ENCODE measurements at places on chromosomes 1 and 21. TPM values are rescaled to one million over a fixed set of nuclear protein-coding genes. Genes with fewer than 3 reads are reported as not detected.

CFAP141 gene
- not detected for polyA plus RNA-seq

IL20 gene
- not detected for polyA plus RNA-seq

FOXD2 gene
- 0.53 TPM for polyA plus RNA-seq

ADGRL4 gene
- polyA plus RNA-seq: not detected

LGR6 gene
- 0.12 TPM for polyA plus RNA-seq

A3GALT2 gene
- not detected for polyA plus RNA-seq

LAMC1 gene
- polyA plus RNA-seq: not detected

C1orf210 gene
- not detected for polyA plus RNA-seq

SMPDL3B gene
- polyA plus RNA-seq: 1.1 TPM

CDCA8 gene
- polyA plus RNA-seq: 81.7 TPM

SPATA46 gene
- not detected for polyA plus RNA-seq

TTC34 gene
- 0.09 TPM for polyA plus RNA-seq

CR1 gene
- 0.20 TPM for polyA plus RNA-seq

CDK11A gene
- 67.0 TPM for polyA plus RNA-seq

STIL gene
- 31.3 TPM for polyA plus RNA-seq

ZNF648 gene
- 0.11 TPM for polyA plus RNA-seq

- DNase-seq: no peak
Measured at GRCh38 chr1:94273111-94273510, 35.7 kb upstream of the ARHGAP29 start.

DNA sequence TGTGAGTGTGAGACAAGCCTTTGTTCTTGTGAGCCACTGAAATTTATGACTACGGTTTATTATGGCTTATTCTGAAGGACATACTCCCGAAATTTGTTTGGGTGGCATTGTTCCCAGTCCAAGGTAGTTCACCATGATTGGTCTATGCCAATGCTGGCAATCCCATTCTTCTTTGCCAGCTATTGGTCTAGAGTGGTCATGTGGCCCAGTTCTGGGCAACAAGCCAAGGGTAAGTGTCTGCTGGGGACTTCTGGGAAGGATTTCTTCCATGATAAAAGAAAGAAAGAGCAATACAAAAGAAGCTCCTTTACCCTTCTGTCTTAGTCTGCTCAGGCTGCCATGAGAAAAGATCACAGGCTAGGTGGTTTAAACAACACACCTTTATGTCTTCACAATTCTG is 201.6 kb downstream of the SLC35F3 start:
- DNase-seq: no peak

DNA sequence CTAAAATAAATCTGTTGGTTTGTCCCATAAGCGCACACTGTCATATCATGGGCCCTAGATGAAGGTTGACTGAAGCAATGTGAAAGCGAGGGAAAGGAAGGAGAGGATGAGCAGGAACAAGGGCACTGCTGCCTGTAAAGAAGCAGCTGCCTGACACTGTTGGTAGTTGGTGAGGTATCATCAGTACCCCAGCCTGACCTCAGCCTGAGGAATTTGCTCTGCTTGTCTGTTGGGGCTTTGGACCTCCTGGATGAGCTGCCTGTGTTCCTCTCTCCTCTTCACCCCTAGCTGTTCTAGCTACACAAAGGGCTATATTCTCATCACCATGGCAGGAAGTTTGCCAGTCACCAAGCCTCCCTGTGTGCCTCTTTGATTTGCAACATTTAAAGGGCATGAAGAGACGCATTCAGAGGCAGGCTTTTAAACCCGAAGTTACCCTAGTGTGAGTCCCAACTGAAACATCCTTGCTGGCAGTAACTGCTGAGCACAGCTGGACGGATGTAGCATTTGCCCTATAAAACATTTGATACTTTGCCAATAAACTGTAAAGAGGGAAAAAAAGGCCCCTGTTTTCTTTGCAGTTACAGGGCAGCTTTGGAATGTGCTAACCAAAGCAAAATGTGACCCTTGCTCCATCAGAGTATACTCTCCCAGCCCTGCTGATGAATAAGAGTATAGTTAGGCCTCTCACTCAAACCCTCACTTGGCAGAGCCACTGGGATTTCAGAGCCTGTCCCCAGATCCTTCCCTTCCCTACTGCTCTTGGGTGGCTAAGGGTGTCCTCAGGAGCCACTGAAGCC is 22.2 kb upstream of the SPATA6 start:
- no peak for DNase-seq

- DNase-seq: no peak
Measured at GRCh38 chr1:35590476-35591040, 17.4 kb downstream of the TFAP2E start.

GRCh38 chr1:30043731-30044408 is 679.5 kb downstream of the MATN1 start:
- no peak for DNase-seq

- no peak for DNase-seq
Measured at GRCh38 chr21:41562101-41563000, 54.4 kb upstream of the TMPRSS2 start.

- DNase-seq: peak; percentile 54
Measured at GRCh38 chr1:16133007-16133961, 22.6 kb downstream of the EPHA2 start.

- no peak for DNase-seq
Measured at GRCh38 chr1:204652497-204652896, 33.0 kb downstream of the LRRN2 start.

- DNase-seq: no peak
Measured at GRCh38 chr1:18927082-18927653, 24.8 kb upstream of the ALDH4A1 start.

DNA sequence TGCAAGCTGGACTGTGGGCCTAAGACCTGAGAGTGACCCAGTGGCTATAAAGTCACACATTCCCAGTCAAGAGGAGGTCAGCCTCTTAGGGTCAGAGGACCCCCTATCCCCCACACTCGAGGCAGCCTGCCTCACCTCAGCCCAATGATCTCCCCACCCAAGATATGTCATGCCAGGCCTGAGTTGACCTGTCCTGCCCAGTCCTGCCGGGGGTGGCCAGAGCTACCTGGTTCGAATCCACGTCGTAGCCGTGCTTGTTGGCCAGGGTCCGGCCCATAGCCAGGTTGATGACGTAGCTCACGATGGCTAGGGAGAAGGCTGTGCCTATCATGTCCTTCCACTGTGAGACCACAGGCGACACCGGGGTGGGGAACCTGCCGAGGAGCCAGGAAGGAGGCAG is 15.6 kb downstream of the SLC26A9 start:
- DNase-seq: no peak

GRCh38 chr1:55724551-55725325 is 509.6 kb upstream of the USP24 start:
- DNase-seq: no peak

- DNase-seq: no peak
Measured at GRCh38 chr1:51070011-51070410, 32.0 kb upstream of the C1orf185 start.

DNA sequence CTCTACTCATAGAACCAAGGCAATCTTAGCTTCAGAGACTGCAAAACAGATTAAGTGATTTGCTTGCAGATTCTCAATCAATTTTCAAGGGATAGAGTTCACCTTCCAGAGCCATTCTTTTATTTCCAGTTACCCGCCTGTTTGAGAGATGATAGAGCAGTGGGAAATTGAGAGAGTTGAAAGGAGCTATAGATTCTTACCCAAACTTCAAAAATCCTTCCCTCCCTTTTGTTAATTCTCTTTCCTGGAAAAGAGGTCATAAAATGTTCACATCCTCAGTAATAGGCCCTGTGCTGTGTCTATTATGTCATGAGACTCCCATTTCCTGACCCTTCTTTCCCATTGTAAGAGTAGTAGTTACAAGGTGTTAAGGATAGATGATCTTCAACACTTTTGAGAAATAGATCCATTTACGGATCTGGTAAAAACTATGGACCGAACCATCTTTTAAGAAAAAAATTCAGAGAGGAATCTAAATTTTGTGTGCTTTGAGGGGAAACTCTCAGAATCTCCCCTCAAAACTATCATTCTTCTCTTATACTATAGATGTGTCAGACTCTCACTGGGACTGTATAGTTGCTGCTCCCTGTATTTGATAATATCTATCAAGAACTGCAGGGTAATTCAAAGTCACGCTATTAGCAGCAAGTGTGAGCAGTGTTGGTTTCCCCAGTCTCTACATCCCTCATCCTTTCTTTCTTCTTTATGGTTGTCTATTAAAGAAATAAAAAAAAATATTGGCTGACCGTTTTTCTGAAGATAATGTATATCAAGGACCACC is 8.0 kb downstream of the RGS4 start:
- DNase-seq: no peak

- DNase-seq: no peak
Measured at GRCh38 chr1:240719953-240720700, 108.2 kb upstream of the GREM2 start.

All from K562 (cell line).